Endodermal cell (in vitro differentiated cells): ENCODE measurements at places on chromosomes 5 and 9. TPM values are rescaled to one million over a fixed set of nuclear protein-coding genes. Genes with fewer than 3 reads are reported as not detected.

GRCh38 chr5:125455041-125455440, 708.6 kb upstream of the ZNF608 start:
- H3K27me3 ChIP-seq: no peaks in the 10 kb centered on the region
- no peaks in the 10 kb centered on the region for H3K4me1 ChIP-seq
- no peaks in the 10 kb centered on the region for H3K36me3 ChIP-seq
- H3K4me3 ChIP-seq: no peak overlapping the region
- H3K27ac ChIP-seq: no peak overlapping the region

DNA sequence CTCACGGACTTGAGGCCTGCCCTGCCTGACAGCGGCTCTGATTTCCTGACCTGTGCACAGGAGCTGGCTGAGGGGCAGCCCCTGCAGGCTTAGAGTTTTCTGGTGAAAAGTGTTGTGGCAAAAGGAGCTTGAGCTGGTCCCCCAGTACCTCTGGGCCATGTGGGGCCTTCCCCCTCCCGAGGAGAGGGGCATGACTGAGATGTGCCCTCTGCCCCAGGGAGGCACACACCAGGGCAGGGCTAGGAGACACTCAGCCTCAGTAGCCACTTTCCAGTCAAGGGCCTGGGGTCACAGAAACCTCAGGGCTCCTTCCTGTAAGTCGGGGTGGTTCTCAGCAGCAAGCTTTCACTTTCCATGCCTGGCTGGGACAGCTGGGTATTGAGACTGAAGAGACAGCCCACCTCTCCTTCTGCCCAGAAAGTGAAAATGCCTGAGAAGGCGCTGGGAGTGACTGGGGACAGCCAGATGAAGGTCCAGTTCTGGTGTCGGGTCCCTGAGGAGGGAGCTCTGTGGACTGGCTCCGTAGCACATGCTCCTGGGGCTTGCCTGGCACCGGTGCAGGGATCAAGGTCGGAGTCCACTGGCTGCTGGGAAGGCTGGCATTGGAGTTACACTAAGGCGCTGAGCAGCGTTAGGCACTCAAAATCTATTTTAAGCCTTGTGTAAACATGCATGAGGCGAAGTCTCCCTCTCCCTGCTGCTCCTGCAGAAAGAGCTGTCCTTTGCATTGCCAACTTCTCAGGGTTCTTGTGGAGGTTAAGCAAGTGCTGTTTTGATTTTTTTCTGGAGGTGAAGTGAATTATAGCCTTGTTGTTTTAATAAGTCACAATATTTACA, 394.9 kb downstream of the GADD45G start:
- H3K27ac ChIP-seq: no peak overlapping the region
- H3K27me3 ChIP-seq: no peaks in the 10 kb centered on the region
- H3K4me3 ChIP-seq: no peak overlapping the region
- H3K36me3 ChIP-seq: no peaks in the 10 kb centered on the region
- DNase-seq: peak; percentile 51
- H3K4me1 ChIP-seq: peaks cover 17% of the 10 kb centered on the region

DNA sequence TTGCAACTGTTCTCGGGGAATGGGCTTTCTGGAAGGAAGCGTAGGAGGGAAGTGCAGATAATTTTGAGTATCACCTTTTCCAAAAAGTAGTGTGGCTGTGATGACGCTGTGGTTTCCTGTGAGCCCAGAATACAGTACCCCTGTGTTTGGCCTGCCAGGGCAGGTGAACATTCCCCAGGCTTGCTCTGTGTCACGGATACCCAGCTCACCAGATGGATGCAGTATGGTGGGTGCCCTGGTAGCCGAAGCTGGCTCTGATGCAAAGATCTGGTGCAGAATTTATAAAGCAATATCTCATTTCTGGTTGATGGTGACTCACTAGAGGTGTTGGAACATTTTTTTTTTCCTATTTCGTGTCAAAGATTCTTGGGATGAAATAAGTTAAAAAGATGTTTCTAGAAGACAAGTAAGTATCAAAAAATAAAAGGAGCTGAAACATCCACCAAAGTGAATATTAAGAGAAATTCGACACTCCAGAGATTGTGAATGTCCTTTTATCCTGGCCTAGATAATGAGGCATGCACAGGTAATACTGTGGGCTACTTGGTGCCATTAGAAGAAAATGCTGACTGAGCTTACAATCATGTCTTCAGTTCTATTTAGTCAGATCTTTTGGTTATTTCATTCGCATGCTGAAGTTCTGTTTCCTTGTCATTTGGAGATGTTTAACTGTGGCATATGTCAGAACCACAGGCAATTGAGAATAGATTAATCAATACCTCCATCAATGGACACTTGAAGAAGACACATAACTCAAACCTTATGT, 200.1 kb downstream of the GADD45G start:
- no peak overlapping the region for H3K27ac ChIP-seq
- H3K4me1 ChIP-seq: no peaks in the 10 kb centered on the region
- H3K27me3 ChIP-seq: no peaks in the 10 kb centered on the region
- peak; percentile 22 for DNase-seq

DNA sequence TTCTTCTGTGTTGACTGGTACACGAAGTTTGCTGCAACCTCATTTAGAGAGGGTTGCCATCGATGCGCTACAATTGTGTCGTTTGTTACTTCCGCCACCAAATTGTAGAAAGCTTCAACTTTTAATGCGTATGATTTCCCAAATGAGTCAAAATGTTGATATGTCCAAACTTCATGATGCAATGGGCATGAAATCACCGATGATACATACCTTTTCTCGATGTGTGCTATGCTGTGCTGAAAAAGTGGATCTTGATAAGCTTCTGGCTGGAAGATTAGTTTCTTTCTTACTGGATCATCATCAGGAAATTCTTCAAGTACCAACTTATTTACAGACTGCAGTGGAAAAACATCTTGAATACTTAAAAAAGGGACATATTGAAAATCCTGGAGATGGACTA, 65.7 kb downstream of the TMEM38B start:
- no peak overlapping the region for H3K4me3 ChIP-seq
- no peaks in the 10 kb centered on the region for H3K4me1 ChIP-seq
- H3K27me3 ChIP-seq: no peaks in the 10 kb centered on the region
- no peak overlapping the region for H3K27ac ChIP-seq
- H3K36me3 ChIP-seq: no peaks in the 10 kb centered on the region

GRCh38 chr5:146049704-146050026, 55.7 kb downstream of the PLAC8L1 start:
- no peak overlapping the region for H3K4me3 ChIP-seq
- no peak overlapping the region for H3K27ac ChIP-seq
- peaks cover 2% of the 10 kb centered on the region for H3K4me1 ChIP-seq
- no peaks in the 10 kb centered on the region for H3K27me3 ChIP-seq

DNA sequence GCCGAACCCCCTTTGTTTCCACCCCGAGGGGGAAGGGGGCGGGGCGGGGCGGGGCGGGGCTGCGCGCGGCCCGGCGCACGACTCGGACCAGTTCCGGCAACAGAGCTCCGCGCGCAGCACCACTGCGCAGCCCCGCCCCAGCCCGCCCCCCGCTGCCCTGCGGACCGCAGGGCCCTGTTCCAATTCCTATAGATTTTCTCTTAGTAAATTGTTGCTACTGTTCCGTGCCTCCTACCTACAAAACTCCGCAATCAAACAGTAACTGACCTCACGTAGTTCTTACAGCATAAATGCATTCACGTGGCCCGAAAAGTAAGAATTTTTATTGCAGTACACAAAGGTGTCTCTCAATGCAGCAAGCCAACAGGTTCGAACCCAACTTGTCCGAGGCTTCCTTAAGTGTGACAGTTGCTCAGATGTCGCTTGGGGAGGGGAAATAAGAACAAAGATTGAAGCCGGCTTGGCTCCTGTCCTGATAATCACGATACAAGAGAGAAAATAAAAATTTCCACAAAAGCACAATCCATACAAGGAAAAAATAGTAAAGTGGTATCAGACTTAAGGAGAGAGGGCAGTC, 1.2 kb upstream of the RNF38 start:
- H3K27me3 ChIP-seq: no peaks in the 10 kb centered on the region
- peak overlapping the region; percentile 100 for H3K4me3 ChIP-seq
- no peak for DNase-seq
- peak overlapping the region; percentile 99 for H3K27ac ChIP-seq
- H3K4me1 ChIP-seq: peaks cover 12% of the 10 kb centered on the region
- H3K36me3 ChIP-seq: peaks cover 10% of the 10 kb centered on the region

The TGFBR1 gene
- 74.2 to 78.8 TPM (median 74.8 TPM) in 3 replicates for total RNA-seq

- no peaks in the 10 kb centered on the region for H3K27me3 ChIP-seq
- DNase-seq: no peak
- no peaks in the 10 kb centered on the region for H3K36me3 ChIP-seq
Observed at GRCh38 chr5:160242145-160242544, 12.8 kb downstream of the FABP6 start.

DNA sequence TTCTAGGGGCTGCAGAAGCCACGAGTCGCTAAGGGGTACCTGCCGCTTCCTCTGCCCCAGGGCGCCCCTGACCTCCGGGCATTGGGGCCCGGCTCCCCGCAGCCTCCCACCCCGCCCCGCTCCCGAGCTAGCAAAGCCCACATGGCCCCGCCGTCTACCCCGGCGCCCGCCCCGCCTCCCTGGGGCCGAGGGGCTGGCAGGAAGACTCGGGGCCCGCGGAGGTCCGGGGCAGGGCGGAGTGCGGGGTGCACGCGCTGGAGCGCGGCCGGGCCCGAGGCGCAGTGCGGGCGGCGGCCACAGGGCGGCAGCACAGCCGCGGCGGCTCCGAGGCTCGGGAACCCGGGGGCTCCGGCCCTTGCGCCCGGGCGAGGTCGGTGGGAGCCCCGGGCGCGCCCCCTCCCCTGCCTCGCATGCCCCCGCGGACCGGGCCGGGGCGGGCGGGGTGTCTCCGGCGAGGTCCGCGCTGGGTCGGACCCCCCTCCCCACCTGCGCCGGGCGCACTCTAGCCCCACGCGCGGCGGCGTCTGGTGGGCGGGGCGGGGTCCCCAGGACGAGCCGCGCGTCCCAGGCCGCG, 6.7 kb downstream of the NRARP start:
- H3K36me3 ChIP-seq: no peaks in the 10 kb centered on the region
- H3K27ac ChIP-seq: no peak overlapping the region
- peaks cover 3% of the 10 kb centered on the region for H3K4me1 ChIP-seq

- no peak overlapping the region for H3K4me3 ChIP-seq
- no peaks in the 10 kb centered on the region for H3K36me3 ChIP-seq
- H3K4me1 ChIP-seq: peaks cover 11% of the 10 kb centered on the region
- H3K27me3 ChIP-seq: no peaks in the 10 kb centered on the region
Observed at GRCh38 chr9:78574354-78575045, 277.6 kb downstream of the PSAT1 start.

The LRRC19 gene
- not detected in 3 replicates for total RNA-seq
